ENCODE measurements at places on chromosomes 7 and 10.

DNA sequence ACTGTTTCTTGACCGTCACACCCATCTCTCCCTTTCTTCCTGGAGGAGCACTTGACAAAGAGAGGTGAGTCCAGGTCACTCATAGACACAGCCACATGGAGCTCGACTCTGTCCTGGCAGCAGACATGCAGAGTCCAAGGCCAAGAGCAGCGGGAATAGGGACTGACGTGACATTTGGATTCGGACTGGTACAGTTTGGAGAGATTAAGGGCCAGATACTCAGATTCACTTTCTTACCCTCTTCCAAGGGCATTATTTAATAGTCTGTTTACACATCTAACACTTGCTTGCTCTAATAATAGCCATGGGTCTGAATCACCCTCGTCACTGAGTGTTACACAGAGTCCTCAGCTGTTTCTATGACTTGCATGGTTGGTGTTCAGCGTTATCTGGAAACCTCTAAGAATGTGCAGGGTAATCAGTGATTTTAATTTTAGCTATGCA is 39.2 kb upstream of the OTUD1 start:
- no peak for DNase-seq

GRCh38 chr7:26348234-26348851 is 56.7 kb downstream of the SNX10 start:
- DNase-seq: no peak

GRCh38 chr7:135978624-135979023 is 1.5 kb upstream of the MTPN start:
- no peak for DNase-seq

- no peak for DNase-seq
These were observed 148.5 kb downstream of the KIAA1217 start for GRCh38 chr10:24357344-24358004.

DNA sequence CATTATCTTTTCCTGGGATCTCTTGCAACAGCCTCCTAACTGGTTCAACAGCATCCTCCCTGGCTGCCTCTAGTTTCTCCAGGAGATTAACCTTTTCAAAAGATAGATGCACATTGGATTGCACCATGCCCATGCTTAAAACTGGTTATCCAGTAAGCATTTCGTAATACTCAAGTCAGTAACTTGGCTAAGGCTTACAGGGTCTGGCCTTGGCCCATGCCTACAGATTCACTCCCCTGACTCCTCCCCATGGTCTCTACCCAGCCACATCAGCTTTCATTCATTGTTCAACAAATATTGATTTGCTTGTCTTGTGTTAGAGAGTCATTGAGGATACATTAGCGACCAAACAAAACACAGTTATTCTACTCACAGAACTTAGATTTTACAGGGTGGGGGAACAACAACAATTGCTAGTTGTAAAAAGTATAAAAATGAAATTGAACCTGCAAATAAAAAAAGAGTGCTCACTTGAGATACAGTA is 1.8 kb upstream of the KIF20B start:
- no peak for DNase-seq

DNA sequence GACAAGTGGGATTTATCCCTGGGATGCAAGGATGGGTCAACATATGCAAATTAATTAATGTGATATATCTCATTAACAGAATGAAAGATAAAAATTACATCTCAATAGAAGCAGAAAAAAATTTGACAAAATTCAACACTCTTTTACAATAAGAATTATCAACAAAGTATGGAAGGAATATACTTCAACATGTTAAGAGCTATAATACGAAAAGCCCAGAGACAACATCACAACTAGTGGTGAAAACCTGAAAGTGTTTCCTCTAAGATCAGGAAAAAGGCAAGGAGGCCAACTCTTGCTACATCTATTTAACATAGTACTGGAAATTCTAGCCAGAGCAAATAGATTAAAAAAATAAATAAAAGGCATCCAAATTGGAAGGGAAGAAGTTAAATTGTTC is 970.0 kb upstream of the POT1 start:
- no peak for DNase-seq

- DNase-seq: no peak
These were observed 116.5 kb downstream of the ZMIZ1 start for GRCh38 chr10:79185067-79185774.
